Coronary artery (tissue), 2 donors: ENCODE measurements at places on chromosomes 2 and 18.

- DNase-seq: peak; percentile 74
Measured at GRCh38 chr2:161237392-161238264, 70.6 kb upstream of the PSMD14 start.

- no peak for DNase-seq
Measured at GRCh38 chr2:181885096-181885495, 6.4 kb upstream of the ITPRID2 start.

DNA sequence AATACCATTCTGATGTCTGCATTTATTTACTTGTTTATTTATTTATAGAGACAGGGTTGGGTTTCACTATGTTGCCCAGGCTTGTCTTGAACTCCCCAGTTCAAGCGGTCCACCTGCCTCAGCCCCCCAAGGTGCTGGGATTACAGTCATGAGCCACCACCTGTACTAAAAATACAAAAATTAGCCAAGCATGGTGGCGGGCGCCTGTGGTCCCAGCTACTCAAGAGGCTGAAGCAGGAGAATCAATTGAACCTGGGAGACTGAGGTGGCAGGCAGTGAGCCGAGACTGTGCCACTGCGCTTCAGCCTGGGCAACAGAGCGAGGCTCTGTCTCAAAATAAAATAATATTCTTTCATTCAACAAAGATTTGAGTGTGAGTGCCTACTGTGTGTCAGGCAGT, 2.0 kb upstream of the ATP8B1 start:
- DNase-seq: no peak

- no peak for DNase-seq
Measured at GRCh38 chr18:62282188-62282629, 42.9 kb upstream of the TNFRSF11A start.

GRCh38 chr2:29544917-29545316, 376.5 kb downstream of the ALK start:
- no peak for DNase-seq

DNA sequence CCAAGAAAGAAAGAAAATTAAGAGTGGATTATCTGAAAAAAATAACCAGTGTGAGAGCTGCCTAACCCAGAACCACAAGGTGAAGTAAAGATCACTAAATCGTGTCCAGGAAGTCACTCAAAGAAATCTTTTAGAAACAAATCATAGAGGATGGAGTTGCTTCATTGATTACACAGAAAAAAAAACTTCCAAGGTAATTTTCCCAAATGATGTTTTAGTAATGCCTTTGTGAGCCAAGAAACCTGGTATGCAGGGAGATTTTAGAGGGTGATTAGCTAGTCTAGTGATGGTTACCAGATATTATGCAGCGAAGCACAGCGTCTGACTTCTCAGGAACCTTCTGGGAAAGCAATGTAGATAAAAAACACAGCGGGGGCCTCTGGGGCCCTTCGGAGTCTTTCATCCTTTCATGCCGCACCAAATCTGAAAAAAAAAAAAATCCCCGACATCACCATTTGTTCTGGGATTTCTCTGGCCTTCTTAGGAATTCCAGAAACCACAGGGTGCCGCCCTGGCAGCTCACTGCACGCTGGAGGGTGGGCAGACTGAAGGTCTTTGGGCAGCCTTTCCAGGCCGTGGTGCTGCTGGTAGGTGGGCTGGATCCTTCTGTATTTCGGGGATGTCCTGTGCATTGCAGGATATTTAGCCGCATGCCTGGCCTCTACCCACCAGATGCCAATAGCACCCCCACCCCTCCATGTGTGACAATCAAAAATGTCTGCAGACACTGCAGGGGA, 17.3 kb downstream of the ALPK2 start:
- DNase-seq: no peak

- DNase-seq: no peak
Measured at GRCh38 chr18:31931163-31931885, 11.6 kb downstream of the TRAPPC8 start.

- no peak for DNase-seq
Measured at GRCh38 chr2:60516383-60516811, 37.1 kb downstream of the BCL11A start.

GRCh38 chr2:159933040-159933726, 129.2 kb downstream of the PLA2R1 start:
- no peak for DNase-seq

DNA sequence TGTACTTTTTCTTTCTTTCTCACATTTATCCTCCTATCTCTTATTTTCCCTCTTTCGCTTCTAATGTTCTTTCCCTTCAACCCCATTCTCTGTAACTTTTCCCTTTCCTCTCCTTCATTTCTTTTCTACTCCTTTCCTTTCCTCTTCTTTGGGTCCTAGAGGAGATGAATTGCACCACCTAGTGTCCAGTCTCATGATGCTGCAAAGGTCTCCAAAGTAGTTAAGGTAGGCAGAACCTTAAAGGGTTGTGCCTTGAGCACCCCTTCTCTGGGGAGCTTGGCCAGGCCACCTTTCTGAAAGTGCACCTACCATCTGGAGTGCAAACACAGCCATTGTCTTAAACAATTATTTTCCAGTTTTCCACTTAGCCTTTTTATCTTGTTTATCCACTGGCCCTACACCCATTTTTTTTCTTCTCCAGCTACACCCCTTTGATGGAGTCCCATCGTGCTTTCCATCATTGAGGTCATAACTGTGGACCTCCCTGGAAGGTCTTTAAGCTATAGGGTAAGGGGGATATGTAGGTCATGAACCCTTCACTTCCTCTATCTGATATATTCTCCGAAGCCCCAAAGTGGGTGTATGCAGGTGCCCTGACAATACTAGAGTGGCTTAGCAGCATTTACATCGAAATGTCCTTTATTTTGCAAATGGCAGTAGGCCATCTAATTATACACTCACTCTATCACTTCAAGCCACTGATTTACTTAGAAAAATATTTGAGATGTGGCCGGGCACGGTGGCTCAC, 155.9 kb downstream of the ESCO1 start:
- DNase-seq: no peak

DNA sequence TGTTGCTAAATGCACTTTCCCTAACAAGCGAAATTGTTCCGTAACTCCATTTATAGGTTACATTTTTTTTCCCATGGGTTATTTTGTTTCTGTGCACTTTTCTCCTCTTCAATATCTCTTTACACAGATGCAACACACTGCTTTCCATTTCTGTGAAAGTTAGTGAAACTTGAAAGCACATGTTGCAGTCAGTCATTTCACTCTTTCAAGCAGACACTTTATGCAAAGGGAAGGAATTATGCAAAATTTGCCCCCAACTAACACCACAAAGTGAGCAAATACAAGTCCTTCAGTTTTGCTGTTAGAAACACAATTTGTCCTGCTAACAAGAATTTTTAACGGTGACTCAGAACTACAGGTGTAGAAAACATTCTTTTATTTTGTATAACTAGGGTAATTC, 124.8 kb downstream of the PTH2R start:
- DNase-seq: no peak

- no peak for DNase-seq
Measured at GRCh38 chr2:17901246-17901645, 22.8 kb downstream of the KCNS3 start.

DNA sequence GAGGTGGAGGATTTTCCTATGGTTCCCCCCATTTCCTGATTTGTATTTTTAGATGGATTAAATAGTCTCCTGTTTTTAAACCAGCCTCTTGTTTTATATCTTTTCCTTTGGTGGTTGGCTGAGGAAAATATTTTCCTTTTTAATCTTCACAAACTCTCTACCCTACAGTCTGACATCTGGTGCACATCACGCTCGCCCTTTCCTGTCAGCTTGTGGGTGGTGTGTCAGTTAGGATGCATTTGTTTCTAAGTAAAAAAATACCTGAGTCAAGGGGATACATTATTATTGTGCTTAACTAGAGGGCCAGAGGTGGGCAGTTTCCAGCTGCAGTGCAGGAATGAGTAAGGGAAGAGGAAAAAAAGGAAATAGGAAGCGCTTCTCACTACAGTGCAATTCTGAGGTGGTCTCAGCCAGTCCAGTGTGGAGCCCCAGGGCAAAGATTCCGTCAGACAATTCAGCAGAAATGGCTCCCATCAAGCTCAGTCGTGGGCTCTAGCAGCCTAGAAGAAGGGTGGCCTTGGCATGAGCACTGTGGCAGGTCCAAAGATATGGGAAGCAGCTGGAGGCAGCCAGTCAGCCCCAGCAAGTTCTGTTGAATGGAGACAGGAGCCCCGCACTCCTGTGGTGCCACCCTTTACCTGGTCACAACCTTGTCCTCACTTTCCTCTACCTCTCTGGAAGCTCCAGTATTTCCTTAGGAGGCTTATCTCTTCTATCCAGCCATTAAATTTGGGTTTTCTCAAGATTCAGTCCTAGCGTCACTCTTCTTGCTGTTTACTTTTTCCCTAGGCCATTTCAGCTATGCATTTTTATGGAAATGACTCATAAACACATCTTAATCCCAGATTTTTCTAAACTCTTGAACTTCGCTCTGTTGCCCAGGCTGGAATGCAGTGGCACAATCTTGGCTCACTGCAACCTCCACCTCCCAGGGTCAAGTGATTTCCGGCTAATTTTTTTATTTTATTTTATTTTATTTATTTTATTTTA, 18.5 kb downstream of the SFTPB start:
- DNase-seq: no peak

DNA sequence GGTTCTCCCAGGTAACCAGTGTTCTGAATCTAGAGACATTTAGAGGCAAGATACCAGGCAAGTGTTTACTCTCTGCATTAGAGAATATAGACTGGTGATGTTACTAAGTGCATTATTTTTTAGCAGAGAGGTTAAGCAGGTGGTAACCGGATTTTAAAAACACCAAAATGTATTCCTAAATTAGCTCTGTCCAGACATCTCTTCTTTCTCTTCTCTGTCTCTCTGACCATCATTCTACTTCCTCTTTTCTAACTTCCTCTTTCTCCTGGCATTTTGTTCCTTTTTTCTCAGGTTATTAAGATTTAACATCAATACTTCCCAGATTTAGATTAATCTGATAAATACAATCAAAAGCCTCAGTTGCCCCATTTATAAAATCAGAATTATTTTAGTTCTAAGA, 31.7 kb upstream of the DYNC1I2 start:
- DNase-seq: no peak

GRCh38 chr2:100778637-100779450, 41.1 kb upstream of the NPAS2 start:
- DNase-seq: no peak

DNA sequence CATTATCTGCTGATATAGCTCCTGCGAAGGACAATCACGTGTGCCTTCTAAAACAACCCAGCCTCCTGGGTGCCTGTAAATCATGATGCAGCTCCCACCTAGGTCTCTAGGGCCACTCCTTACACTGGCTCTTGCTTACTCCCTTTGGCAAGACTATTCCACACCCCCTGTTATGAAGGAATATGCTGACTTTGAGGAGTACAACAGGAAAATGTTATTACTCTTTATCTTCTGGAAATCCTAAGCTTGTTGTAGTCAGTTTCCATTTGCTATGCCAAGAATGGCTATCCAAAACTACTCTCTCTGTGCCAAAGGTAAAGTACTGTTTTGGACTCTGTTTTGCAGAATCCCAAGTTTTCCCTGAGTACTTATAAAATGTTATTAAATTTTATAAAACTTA, 7.7 kb downstream of the SGO2 start:
- DNase-seq: no peak

GRCh38 chr18:7585276-7585670, 18.2 kb downstream of the PTPRM start:
- DNase-seq: no peak

GRCh38 chr2:239578381-239578780, 177.6 kb upstream of the HDAC4 start:
- DNase-seq: no peak

DNA sequence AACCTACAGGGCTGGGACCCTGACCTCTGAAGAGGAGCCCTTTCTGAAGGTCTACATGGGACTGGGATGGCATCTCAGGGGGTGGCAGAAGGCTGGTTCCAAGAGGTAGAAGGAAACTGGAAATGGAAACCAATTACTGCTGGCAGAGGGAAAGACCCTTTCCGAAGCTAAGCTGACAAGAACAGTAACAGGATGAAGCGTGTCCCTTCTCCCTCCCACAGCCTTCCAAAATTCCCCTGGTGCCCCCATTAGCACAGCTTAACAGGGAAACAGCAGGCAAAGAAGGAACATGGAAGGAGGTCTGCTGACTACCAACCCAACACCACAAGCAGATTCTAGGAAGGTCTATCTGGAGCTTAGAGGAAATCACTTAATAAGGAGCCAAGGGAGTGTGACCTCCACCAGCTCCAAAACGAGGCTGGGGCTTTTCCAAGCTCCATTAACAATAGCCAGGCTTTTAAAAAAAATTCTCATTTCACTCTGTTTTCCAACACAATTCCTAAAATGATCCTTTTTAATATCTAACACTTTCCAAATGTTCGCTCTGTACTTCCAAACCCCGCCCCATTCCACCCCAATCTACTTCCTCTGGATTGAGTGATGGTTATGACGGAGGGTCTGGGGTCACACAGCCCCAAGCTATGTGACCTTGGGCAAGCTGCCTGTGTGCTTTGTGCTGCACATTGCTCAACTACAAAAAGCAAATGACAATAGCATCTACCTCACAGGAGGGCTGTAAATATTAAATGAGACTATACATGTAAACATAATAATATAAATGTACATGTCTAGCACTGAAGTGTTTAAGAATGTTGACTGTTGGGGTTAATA, 55.2 kb downstream of the STK39 start:
- no peak for DNase-seq

- no peak for DNase-seq
Measured at GRCh38 chr18:66511792-66512191, 92.1 kb downstream of the CDH19 start.

GRCh38 chr2:111157071-111157661, 36.5 kb downstream of the BCL2L11 start:
- DNase-seq: no peak

GRCh38 chr2:201363857-201364560, 6.9 kb upstream of the FLACC1 start:
- DNase-seq: no peak

GRCh38 chr2:192070099-192070498, 124.6 kb downstream of the TMEFF2 start:
- DNase-seq: no peak

- no peak for DNase-seq
Measured at GRCh38 chr2:88832311-88832991, 141.0 kb downstream of the RPIA start.

- DNase-seq: no peak
Measured at GRCh38 chr2:157803476-157803875, 72.7 kb downstream of the ACVR1 start.

DNA sequence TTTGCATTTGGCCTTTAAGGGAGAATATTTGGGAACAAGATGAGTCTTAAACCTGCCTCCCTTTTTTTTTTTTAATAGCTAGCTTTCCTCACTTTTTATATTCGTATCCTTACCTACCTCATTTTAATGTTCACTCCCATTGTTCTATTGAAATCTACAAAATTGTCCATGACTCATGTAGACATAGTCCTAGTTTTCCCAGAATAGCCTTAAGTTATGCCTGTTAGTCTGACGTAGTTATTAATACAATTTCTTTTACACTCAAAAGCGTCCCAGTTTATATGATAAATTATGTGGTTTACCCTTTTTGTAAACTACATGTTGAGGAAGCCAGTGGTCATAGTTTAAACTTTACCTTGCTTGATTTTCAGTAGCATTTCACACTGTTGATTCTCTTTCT, 73.4 kb downstream of the UBR3 start:
- no peak for DNase-seq

DNA sequence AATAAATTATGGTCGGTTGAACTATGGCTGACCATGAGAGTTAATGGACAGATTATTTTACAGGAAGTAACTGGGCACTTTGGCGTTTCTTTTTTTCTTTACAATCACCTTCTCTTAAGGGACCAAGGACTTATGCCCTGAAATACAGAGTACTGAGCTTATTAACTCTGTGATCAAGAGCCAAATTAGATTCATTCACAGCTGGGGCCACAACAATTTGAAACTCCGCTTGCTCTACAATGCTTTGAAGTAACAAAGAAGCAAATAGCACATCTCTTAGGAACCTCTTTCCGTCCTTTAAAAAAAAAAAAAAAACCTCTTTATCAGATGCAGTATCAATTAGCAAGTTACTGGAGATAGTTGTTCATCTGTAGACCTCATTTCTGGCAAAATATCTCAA, 112.0 kb downstream of the LYPD6 start:
- DNase-seq: no peak
